Ascending aorta (tissue), 2 donors: ENCODE measurements at places on chromosomes 6 and 20. TPM values are rescaled to one million over a fixed set of nuclear protein-coding genes. Genes with fewer than 3 reads are reported as not detected.

SPATS1 gene
- total RNA-seq = not detected

SMIM29 gene
- total RNA-seq = 9.2 TPM

FAM209B gene
- total RNA-seq = not detected

CRISP1 gene
- not detected for total RNA-seq

NKX2-2 gene
- total RNA-seq = not detected

POU5F1 gene
- not detected for total RNA-seq
